DMS79 treated with DMSO at 0.1 percent for 48 hours (cell line): ENCODE measurements at places on chromosomes 5 and 9.

- DNase-seq: no peak
These were observed 314.3 kb downstream of the PDE4D start for GRCh38 chr5:59579101-59579823.

DNA sequence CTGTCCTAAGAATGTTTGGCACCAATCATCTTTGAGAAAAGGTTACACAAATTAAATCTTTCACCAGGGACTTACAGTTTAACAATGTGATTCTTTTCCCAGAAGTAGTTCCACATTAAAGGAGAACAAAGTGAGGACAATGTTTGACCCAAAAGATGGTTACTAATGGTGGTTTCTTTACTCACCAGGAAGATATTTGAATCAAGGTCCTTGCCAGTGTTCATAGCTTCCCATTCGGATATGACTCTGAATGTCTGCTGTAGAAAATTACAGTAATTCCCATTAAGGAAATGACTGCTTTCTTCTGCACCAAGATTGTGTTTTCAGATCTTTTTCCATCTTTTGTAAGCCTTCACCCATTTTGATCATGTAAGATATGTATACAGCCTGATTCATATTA, 114.6 kb upstream of the ADAMTSL1 start:
- DNase-seq: no peak

DNA sequence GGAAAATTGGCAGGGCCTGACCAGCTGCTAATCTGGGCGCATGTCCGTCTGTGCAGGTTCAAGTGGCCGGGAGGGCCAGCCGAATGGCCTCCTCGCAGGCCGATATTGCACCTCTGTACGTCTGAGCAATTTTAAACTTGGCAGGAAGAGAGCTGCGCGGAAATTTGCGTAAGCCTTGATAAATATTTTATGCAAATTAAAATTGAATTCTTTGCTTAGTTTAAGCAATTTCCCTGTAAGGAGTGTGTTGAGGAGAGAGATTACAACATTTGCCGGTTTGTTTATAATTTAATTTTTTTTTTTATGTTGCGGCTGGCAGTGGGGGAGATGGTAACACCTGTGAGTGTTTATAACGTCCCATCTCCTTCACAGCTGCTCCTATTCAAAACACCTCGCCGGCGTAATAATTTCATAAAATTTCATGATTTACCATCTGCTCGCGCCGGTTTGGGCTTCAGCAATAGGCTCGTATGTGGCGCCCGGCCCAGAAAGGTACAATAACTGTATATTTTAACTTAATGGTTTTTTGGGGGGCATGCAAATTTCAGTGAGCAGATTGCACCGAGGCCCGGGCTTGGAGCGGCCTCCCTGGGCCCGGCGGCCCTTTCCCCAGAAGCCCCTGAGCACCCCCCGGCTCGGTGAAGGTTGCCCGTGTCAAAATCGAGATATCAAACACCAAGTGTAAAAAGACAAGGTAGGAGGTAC, 269.4 kb upstream of the MVB12B start:
- DNase-seq: no peak

DNA sequence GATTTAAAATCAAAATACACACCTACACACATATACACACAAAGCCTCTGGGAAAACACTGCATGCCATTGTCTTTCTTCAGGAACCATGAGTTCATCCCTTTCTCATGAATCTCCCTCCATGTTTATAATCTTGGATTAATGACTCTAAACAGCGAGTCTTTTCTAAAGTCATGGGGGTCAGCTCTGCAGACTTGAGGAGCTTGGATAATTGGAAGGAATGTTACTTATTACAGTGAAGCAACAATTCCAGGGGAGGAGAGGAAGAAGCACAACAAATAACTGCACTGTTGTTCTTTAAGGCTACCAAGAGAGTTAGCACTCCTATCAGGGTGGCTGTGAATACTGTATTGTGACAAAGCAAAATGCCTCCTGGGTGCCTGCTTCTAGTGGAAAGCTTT, 444.7 kb downstream of the ANXA1 start:
- no peak for DNase-seq

GRCh38 chr9:5834214-5834613, 1.3 kb upstream of the ERMP1 start:
- no peak for DNase-seq

DNA sequence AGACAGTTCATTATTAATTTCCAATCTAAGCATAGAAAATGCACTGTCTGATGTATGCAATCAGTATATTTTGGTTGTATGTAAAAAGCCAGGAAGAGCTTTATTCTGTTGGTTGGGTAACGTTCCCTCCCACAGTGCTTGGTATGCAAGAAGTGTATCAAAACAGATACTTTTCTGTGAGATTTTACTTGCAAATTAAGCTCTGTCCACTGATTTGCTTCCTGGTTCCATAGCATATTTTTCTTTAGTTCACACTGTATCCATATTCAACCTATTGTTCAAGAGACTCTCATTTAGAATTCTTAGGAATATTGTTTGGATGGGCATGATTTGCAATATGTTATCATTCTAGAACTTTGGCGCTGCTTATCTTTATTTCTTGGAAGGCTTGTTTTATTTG, 47.4 kb downstream of the RNF180 start:
- no peak for DNase-seq

- DNase-seq: no peak
These were observed 17.4 kb downstream of the GPX3 start for GRCh38 chr5:151037561-151038411.

- DNase-seq: no peak
These were observed 39.7 kb downstream of the LMNB1 start for GRCh38 chr5:126816649-126817048.

GRCh38 chr5:152061095-152061494, 136.4 kb upstream of the GLRA1 start:
- no peak for DNase-seq

GRCh38 chr9:126919193-126919592, 4.6 kb downstream of the RALGPS1 start:
- DNase-seq: no peak

DNA sequence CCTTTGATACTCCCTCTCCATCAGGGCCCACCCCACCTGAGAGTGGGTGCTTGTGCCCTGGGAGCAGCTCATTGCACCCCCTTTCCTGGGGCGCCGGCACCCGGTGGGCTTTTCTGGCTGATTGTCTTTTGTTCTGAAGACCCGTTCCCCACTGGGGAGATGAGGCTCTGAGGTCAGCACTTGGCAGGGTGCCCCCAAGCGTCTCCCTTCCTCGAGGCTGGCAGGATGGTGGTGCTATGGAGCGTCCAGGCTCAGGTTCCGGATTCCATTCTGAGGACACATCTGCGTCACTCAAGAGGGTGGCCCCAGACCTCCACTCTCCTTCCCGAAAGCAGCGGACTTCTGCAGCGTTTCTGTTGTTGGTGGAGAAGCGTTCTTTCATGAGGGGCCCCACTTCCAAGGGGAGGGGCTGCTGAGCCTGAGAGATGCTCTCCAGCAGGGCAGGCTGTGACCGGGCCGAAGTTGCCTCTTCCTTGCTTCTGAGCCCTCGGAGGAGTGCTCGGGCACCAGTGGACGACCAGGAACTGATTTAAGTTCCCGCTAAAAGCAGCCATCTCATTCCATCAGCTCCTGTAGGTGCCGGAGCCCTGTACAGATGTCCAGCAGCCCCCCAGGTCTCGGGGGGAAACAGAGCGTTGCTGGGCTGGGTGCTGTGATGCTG, 42.2 kb downstream of the COL5A1 start:
- no peak for DNase-seq

DNA sequence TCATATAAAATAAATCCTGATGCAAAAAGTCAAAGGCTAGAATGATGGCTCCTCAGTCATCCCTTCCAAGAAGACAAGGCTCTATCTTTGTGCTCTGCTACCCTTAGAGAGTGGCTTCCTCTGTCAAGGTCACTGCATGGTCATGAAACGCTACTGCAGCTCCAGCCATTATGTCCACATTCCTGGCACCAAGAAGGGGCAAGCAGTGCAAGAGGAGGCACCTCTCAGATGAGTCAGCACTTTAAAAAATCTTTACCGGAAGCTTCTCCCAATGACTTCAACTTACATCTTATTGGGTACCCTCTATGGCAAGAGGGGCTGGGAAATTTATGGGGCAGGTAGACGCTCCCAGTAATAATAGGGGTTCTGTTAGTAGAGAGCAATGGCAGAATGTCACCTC, 129.5 kb upstream of the CPEB4 start:
- DNase-seq: no peak

DNA sequence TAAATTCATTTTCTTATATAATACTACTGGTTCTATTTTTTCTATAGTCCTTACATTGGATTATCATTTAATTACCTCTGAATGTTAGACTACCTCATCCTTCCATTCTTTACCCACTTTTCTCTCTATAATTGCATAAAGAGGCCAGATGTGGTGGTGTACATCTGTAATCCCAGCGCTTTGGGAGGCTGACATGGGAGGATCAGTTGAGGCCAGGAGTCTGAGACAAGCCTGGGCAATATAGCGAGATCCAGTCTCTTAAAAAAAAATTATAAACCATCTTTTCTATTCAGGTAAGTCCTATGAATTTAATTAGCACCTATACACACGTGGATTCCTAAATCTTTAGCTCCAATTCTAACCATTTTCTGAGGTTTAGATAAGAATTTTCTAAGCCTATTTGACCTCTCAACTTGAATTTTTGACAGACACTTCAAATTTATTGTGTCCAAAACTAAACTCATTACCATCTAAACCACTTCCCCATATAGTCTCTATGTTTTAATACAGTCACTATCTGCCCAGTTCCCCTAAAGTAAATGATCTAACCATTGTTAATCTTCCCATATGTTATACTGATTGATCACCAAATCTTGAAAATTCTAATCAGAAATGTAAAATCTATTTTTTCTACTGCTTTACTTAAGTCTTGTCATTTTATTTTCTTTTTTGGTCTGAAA, 33.0 kb upstream of the CHD1 start:
- DNase-seq: no peak

DNA sequence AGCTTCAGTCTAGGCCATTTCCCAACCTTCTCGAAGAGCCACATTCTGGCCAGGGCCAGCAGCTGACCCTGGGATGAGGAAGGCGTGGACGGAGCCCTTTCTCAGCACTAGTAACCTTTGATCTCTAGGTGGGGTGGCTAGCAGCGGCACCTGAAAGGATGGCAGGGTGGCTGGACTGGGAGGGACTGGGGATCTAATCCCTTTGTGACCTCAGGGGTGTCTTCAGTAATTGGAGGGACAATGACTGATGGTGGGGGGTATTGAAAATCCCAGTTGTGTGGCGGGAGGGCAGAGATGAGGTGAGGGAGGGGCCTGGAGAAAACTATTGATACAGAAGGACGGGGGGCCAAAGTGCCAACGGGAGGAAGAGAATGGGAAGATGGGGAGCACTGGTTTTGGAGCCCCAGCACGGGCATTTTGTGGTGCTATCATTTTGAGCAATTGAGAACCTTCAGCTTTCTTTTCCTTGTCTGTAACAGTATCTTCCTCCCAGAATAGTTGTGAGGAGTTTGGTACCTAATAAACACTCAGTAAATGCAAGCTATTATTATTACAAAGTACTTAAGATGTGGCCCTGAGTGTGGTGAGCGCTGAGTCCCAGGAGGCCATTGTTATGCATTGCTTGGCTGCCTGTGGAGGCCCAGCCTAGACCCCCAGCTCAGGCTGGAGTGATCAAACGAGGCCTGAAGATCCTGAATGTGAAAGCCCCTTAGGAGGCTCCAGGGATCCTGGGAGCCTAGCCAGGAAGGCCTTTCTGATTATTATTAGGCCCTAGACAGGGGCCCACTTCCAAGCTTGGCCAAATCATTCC, 37.3 kb upstream of the UBE2D2 start:
- no peak for DNase-seq

GRCh38 chr5:73447530-73448462, 781 bp downstream of the FOXD1 start:
- no peak for DNase-seq

DNA sequence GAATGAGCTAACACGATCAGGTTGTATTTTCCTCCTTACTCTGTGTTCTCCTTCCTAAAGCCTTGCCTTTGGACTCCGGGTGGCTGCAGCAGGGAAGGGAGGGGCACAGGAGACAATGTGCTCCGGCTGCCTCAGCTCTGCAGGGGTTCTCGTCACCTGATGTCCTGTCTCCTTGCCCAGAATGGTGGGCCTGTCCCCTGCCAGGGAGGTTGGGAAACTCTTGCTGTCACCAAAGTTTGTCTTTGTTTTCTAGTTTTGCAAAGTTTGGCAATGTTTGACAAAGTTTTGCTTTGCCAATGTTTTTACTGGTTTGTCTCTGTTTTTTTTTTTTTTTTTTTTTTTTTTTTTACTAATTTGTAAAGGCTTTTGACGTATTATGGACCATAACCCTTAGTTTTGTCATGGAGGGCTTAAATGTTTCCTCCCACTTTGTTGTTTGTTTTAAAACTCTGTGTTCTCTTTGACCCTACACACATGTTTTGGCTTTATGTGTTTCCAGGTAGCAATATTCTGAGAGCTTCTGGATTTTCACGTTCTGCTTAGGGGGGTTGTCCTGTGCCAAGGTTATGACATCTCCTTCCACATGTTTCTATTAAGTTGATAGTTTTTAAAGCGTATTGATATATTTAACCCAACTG, 49.3 kb downstream of the GADD45G start:
- no peak for DNase-seq

- peak; percentile 26 for DNase-seq
These were observed 18.9 kb downstream of the KIF24 start for GRCh38 chr9:34310215-34310614.

DNA sequence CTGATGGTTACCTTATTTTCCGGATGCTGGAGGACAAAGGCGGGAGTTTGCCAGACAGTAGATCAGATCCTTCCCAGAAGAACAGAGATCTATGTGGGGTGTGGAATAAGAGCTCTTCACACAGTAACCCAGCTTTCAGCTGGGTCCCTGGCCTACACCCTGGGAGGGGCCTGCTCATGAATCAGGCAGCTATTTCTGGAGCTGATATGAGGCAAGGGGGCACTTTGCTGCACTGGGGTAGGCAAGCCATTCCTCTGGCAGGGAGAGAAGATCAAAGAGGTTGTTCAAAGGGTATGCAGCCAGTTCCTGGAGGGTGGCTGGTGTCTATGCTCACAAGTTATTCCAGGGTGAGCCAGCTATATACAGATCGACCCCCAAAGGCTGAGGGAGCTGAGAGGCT, 48.6 kb downstream of the CYSTM1 start:
- DNase-seq: no peak

DNA sequence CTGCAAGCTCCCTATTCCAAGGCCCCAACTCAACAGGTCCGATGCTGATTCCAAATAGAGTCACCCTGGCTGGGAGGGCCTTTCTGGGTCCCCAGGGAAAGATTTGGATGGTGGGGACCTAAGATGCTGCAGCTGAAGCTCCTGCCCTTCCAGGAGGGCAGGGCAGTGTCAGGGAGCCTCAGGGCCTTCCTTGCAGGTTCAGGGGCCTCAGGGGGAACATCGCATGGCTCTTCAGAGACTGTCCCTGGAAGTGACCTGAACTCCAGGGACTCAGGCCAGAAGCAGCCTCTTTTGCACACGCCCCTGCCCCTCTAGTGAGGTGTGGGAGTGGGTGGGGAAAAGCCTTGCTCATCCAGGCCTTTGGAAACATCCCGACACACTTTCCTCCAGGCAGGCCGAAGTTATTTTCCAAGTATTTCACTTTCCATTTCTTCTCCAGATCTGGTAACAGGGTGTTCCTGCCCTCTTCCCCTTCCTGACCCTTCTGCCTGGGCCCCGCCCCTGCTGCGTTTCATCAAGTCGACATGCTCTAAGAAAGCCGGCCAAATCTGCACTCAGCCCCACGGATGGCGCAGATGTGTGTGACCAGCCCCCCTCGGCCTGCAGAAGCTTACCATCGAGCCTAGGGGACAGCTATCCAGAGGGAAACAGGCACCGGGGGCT, 159.5 kb downstream of the FGF18 start:
- DNase-seq: no peak
